Smooth muscle cell of the brain vasculature (primary cell): ENCODE measurements at places on chromosomes 6 and 20.

DNA sequence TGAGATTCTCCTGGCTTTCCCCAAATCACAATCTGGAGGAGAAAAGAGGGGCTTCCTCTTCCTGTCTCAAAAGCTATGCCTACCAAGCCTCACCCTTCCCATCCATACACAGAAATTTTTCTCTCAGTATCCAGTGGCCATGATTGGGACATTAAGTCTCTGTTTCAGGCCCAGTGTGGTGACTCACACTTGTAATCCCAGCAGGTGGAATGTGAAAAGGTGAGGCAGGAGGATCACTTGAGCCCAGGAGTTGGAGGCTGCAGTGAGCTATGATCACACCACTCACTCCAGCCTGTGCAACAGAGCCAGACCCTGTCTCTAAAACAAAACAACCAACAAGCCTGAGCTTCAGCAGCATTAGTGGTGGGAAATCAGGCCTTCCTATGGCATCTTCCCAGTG is 210.0 kb downstream of the OGFRL1 start:
- no peak for DNase-seq

DNA sequence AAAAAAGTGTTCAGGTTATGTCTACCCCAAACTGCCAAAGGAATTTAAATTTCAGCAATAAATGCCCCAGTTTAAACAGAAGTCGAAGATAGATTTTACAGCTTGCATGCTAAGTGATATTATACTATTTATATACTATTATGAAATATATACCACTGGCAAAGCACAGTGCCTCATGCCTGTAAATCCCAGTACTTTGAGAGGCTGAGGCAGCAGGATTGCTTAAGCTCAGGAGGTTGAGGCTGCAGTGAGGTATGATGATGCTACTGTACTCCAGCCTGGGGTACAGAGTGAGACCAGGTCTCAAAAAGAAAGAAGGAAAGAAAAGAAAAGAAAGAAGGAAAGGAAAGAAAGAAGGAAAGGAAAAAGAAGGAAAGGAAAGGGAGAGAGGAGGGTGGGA is 102.1 kb downstream of the MTFR2 start:
- DNase-seq, result no peak

DNA sequence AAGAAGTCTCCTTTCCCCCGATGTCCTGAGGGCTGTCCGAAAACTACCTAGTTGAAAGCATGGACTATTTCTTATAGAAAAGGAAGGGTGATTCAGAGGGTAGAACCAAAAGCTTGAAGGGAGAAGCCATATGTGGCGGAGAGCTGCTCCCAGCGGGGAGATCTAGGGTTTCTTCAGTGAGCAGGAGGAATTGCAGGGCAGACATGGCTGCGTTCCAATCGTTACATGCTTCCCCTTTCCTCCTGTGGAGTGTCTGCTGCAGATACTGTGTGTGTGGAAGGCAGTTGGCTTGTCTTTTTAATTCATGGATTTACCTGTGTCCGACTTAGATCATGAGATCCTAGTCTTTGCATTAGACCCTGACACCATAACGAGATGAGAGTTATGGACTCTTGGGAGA is 799.5 kb downstream of the QKI start:
- DNase-seq, result no peak

GRCh38 chr6:99369533-99369932 is 20.1 kb upstream of the FAXC start:
- DNase-seq, result no peak

DNA sequence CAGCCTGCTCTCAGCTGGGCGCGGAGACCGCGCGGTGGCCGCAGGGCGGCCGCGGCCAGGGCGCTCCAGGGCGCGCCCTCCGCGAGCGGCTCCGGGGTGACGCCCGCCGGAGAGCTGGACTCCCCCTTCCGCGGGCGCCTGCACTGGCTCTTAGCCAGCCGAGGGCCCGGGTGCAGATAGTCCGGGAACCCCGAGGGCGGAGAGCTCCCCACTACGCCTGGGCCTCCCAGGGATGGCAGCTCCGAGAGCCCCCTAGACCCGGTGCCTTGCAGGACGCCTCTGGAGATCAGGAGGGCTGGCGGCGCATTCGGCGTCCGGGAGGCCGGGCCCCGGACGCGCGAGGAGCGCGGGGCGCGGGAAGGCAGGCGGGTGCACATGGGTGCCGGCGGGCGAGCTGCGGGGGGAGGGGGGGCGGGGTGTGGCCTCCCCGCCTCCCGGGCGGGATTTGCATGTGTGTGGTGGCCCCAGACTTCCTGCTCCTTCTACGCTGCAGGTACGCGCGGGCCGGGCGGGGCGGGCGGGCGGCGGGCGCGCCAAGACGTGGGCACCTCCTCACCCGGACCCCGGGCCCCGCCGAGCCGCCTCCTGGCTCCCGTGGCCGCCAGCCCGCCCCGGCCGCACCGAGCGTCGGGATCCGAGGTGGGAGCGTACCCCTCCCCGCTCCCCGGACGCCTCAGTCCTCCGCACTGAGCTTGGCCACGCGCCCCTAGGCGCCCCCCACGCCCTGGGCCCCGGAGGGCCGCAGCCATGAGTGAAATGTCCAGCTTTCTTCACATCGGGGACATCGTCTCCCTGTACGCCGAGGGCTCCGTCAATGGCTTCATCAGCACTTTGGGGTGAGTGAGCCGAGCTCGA is at the start of gene ITPR3:
TSS of gene ITPR3 (plus strand) at position 467 of the 855 bp plus-strand sequence. CDS start at position 748, 281 bp downstream.
- DNase-seq, result no peak

- no peak for DNase-seq
Measured at GRCh38 chr6:56752534-56752933, 109.8 kb upstream of the DST start.

GRCh38 chr20:48148916-48149672 is 363.8 kb upstream of the SULF2 start:
- DNase-seq, result no peak

- no peak for DNase-seq
Measured at GRCh38 chr6:110878751-110879522, 4.4 kb downstream of the AMD1 start.

DNA sequence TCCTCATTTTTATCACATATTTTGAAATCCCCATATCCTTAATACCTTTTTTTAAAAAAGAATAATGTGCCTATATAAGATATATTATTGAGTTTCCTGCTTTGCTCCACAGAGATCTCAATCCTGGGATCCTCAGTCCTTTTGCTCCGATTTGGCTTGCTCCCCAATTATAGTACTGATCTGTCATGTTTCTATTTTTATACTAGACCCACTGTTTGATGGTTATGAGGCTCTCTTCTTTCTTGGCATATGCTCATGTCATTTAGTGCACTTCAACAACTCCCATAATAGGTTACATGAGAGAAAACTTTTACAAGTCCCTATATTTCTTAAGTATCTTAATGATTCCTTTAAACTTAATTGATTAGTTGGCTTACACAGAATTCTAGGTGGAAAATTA is 958.5 kb upstream of the EPHA7 start:
- no peak for DNase-seq

GRCh38 chr6:142764311-142764710 is 180.7 kb downstream of the HIVEP2 start:
- no peak for DNase-seq

DNA sequence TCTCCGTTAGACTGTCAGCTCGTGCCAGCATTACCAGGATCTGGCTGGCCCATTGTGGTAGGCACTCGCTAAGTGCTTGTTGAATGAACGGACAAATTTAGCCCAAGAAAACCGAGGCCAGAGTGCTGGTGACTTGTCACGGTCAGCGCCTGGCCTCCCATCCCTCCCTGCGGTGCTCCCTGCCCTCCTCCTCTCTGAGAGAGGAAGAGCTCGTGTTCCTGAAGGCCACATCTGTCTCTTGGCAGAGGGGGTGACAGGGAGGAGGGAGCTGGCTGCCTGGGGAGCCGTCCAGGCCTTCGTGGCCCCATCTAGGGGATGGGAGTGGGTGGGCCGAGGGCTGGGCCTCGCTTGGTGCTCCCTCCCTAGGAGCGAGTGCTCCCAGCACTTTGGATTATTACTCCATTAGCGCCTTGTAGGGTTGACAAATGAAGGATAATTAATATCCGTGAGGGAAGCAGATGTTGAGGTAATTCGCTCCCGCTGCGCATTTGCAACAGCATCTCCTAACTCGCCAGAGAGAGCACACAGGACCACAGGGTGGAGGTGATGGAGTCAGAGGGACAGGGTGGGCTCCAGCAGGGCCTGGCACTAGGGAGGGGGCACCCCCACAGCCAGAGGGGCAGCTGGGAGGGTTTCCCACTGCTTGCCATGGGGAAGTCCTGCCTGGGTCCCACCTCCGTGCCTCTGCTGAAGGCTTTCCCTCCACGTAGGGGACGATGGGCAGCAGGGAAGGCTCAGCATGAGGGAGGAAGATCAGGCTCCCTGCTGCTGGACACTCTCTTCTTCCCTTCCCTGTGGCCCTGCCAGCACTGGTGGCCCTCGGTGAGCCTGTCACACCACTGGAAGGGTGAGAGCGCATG is 37.0 kb downstream of the VSTM2L start:
- DNase-seq, result no peak

DNA sequence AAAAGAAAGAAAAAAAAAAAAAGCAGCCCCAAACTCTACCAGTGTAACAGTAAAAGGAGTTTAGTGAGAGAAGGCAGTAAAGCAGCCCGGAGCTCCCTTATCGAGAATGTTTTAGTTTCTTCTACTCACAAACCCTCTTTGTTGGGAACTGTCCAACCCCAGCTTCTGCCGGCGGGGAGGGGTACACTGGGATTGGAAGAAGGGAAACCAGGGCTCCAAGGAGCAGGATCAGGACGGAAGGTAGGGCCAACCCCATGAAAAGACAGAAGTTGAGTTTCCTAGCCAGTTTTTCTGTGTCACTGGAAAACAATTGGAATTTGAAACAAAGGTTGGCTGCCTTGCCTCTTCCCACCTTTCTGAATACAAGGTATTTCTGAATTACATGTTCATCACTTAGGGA is 66.0 kb downstream of the KIZ start:
- no peak for DNase-seq

DNA sequence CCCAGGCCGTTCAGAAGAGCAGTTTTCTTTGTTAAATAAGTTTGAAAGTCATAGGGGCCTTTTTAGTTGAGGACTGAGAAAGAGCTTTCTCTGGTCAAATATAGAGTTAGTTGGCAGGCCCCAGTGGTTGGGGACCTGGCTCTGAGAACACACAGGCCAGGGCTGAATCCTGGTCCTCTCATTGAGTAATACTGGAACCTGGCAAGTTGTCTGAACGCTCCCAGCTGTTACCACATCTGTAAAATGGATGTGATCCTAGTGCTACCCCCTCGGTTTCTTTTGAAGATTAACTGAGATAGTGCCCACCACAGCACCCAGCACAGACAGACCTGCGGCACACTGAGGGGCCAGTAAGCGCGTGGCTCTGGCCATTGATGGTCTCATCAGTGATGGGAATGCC is 215.5 kb downstream of the ZDHHC14 start:
- DNase-seq, result no peak

GRCh38 chr6:8335896-8336295 is 99.4 kb downstream of the SLC35B3 start:
- no peak for DNase-seq

DNA sequence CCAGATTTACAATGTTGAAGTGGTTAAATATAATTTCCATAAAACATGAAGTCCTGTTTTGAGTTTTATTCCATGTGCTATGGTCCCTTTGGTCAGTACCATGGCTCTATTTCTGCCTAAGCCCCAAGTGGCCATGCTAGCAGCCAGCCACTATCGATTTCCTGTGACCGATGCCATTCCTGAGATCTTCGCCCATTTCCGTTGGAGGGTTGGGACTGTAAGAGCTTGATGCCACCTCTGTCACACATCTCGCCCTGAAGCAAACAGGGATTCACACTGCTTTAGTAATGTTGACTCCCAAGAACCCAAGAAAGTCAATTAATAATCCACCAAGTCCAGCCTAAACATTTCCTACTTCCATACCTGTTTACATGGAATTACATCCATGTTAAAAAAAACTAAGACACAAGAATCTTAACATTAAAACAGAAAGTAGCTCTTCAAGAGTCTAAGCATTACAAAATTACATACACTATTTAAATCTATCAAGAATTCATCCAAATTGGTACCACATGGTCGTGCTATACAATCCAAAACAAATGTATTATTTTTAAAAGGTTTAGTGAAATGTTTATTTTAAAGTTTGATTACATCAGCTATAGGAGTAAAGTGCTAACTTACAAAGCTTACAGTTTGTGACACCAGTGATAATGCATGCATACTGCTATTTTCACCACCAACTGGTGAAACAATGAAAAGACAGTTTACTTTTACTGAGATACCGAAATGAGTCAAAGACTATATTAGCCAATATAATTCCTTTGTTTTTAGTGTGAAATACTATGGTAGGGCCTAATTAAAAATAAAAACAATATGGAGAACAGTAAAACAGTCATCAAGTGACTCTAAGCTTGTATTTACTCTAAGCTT is 2.5 kb downstream of the RBM39 start:
- DNase-seq, result no peak

DNA sequence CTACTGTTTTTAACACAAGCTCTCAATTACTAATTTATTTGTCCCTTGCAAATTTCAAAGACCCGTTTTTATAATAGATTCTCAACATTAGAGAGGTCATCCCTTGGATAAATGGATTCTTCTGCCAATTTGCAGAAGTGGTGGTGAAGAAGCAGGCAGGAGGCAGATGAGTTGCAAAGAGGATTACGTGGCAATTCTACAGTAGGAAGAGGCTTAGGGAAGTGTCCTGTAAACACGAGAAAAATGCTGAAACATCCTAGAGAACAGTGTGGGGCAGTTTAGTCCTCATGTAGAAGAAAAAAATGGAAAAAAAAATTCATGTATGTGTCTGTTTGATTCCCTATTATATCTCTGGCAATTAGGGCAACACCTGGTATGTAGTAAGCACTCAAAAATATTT is 87.6 kb downstream of the BMP2 start:
- no peak for DNase-seq

DNA sequence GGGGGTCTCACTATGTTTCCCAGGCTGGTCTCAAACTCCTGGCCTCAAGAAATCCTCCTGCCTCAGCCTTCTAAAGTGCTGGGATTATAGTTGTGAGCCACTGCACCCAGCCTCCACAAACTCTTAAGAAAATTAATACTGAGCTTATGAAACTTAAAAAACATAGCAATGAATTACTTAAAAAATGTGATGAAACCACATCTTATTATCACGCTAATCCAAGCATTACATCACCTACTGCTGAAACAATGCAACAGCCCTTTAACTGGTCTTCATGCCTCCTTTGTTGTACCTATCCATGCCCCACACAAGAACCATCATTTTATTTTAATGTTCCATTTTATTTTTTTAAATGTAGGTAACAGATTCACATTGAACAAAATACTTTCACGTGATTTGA is 24.9 kb downstream of the SESN1 start:
- no peak for DNase-seq

DNA sequence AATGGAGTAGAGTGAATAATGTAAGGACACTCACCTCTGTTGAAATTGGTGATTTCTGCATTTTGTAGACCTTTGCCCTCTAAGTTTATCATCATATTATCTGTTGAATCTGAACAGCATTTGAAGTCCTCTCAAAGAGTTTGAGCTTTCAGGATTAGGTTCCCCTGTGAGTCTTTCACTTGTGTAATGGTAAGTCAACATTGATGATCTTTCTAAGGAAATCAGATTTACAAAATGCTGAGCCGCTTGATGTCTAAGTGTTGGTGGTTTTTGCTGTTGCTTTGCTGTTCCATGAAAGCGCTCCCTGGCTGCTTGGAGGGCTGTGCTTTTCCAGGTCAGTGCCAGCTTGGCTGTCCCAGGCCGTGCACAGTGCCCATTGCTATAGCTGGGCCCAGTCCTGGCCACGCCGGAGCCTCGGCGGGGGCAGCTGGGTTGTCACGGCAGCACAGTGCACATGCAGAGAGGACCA is 33.8 kb upstream of the KIF25 start:
- DNase-seq, result no peak
